Left ventricle myocardium superior (tissue), 1 donor: ENCODE measurements at places on chromosomes 4 and X. TPM values are rescaled to one million over a fixed set of nuclear protein-coding genes. Genes with fewer than 3 reads are reported as not detected.

DNA sequence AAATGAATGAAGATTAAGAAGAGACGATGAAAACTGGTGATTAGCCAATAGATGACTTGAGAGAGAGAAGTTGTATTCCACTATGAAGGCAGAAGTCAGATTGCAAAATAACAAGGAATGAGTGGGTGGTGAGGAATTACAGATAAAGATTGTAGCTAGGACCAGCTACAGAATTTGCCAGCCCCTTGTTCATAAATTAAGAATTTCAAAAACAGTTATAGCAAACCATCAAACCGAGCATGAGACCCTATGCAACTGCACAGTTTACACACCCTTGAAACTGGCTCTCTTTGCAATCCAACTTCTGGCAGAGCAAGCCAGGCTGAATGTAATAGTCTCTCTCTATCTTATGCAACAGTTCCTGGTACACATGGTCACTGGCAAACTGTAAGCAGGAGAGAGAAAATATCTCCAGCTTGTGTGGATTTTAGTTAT lies 35.2 kb downstream of the STAP1 start:
- DNase-seq, result no peak

DNA sequence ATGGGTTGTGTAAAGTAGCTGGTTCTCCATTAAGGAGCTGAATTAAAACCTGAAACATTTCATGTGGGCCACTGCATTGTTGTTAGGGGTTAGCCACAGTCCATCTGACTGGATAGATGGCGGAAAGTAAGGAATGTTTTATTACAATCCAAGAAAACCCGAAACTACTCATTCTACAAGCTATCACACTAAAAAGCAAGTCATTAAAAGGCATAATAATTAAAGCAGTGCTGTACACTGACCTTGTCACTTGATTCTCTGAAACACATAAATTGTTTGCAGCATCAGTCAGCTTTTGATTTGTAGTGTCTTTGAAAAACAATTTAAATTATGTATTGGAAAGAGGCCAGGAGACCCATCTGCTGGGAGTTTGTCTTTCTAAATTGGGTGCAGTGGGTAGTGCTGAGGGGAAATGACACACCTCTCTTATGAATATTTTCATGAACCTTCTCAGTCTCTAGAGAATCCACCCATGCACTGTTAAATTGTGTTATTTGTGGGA lies 75.7 kb upstream of the ANK2 start:
- no peak for DNase-seq

DNA sequence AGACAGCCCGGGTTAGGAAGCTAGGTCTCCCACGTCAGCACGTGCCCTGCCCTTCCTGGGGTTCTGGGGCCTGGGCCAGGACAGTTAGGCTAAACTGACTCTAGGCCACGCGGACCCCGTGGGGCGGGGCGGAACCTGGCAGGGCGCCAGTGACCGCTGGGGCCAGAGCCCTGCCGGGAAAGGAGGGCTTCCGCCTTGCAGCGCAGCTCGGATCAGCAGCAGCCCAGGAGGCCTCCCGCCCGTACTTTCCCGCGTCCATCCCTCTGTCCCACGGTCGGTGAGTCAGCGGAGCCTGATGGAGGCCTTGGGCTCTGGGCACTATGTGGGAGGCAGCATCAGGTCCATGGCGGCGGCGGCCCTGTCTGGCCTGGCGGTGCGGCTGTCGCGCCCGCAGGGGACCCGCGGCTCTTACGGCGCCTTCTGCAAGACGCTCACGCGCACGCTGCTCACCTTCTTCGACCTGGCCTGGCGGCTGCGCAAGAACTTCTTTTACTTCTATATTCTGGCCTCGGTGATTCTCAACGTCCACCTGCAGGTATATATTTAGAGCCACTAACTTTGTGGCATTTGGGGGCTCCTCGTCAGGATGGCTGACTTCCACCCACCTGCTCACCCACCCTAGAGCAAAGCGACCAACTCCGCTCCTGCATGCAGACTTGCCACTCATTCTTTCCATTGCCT lies at the start of gene SMIM10:
Gene SMIM10 (plus strand): TSS at position 191 of the 681 bp plus-strand sequence. CDS start 105 bp downstream, at position 296.
- DNase-seq, result peak; percentile 89

- DNase-seq, result no peak
These were observed 9.5 kb downstream of the EPGN start for GRCh38 chr4:74317616-74318246.

DNA sequence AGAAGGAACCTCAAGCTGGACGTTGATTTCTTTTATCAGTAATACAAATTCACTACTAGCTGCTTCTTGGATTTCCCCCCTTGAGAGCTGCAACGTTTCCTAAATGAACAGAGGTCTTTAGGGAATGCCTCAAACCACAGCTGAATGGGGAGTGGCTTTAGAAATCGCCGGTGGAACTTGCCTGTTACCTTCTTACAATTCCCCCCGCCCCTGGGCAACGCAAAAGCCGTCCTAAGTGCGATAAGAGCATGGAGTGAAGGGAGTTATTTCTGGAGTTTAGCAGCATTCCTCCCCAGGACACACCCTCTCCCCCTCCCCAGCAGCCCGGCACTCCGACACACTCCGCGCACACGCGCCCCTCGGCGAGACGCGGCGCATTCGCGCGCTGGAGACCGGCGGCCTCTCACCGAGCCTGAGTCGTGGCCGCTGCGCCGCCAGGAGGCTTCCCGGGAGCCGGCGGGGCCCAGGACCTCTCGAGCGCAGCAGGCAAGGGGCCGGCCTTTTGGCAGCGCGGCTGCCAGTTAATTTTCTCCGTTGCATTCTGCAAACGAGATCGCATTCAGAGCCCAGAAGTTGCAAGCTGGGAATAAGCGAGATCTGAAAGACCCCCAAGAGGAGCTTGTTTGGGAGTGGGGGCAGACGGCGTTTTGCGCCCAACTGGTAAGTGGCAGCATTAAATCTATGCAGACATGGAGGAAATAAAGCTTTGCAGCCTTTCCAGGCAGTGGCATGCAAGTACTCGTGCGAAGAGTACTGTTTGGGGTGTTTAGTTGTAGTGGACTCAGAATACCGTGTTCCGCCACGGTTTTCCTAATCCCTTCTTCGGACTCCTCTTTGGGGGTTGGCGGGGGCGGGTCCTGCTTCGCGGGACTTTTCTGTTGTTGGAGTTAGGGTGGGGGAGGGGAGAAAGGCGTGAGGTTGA lies 134.7 kb downstream of the PALLD start:
- peak; percentile 84 for DNase-seq

The CXorf66 gene
- not detected for total RNA-seq

The HSFX4 gene
- total RNA-seq, result not detected

The TCP11X2 gene
- total RNA-seq, result not detected
